ENCODE measurements at places on chromosomes 12 and 14.

DNA sequence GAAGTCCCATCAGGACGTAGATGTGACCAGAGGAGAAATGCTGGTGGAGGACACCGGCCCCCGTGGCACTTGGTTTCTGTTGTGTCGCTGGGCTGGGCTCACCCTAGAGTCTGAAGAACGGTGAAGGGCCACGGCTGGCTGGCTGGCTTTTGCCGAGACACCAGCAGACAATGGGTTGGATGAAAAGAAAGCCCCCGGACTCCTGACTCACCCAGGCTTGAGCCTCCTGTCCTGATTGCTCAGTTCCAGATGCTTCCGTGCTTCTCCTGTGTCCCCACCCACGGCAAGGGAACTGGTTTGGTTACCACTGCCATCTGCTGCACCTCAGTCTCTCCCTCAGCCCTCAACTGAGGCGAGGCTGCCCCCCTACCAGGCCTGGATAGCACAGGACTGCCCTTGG is 10.4 kb upstream of the ENDOU start:
- no peak for DNase-seq

- DNase-seq, result no peak
These were observed 430.0 kb upstream of the SOX5 start for GRCh38 chr12:24379433-24379832.

GRCh38 chr12:68139941-68140340 is 19.6 kb downstream of the IFNG start:
- no peak for DNase-seq

- peak; percentile 17 for DNase-seq
These were observed 67.2 kb upstream of the DIO2 start for GRCh38 chr14:80278293-80279023.

DNA sequence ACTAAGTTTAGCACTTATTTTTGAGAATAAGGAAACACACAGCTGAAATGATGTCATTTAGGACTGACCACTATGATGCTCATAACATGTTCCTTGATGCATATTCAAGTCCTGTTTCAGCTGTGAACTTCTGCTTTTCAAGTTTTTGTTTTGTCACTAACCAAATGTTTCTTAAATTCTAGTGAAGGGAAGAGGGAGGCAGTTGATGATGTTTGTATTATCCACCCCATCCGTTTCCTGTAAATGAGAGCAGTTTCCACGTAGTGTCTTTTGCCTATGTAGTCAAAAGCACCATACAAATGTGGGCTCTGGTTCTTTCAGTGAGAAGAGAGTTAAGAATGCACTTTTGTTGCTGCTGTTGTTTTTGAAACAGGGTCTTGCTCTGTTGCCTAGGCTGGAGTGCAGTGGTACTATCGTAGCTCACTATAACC is 491.8 kb downstream of the PCNX1 start:
- DNase-seq, result no peak

DNA sequence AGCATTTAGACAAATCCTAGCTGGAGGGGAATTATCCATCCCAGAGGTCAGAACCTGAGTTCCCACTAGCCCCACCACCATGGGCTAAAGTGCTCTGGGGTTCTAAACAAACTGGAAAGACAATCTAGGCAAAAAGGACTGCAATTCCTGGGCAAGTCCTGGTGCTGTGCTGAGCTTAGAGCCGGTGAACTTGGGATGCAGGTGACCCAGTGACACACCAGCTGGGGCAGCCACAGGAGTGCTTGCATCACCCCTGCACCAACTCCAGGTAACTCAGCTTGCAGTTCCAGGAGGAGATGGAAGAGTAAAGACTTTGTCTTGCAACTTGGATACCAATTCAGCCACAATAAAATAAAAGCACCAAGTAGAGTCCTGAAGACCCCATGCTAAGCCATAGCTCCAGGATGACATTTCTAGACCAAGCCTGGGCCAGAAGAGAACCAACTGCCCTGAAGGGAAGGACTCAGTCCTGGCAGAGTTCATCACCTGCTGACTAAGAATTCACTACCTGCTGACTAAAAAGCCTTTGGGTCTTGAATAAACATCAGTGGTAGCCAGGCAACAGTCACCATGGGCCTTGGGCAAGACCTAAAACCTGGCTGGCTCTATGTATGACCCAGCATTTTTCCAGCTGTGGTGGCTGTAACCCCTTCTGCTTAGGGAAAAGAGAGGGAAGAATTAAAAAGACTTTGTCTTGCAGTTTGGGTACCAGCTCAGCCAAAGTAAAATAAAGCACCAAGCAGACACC is 223.4 kb upstream of the DIO2 start:
- DNase-seq, result peak; percentile 15

- peak; percentile 70 for DNase-seq
These were observed 48.7 kb upstream of the CDKN3 start for GRCh38 chr14:54348001-54348611.

GRCh38 chr12:62670986-62671720 is 204.5 kb downstream of the MON2 start:
- no peak for DNase-seq

DNA sequence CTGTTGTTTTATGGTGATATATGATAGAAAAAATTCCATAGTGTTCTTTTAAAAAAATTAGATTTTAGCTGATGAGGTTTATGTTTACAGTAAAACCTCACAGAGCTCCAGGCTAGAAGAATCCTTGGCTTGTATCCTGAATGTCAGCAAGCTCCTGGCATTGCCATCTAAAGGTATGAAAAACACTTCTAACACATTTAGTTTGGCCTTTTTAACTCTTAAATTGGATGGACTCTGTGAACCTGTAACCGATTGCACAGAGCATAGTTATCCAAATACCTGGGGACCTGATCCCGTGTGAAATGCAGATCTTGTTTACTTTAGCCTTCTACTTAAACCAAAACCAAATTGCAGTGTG is 241.1 kb upstream of the DCN start:
- no peak for DNase-seq

DNA sequence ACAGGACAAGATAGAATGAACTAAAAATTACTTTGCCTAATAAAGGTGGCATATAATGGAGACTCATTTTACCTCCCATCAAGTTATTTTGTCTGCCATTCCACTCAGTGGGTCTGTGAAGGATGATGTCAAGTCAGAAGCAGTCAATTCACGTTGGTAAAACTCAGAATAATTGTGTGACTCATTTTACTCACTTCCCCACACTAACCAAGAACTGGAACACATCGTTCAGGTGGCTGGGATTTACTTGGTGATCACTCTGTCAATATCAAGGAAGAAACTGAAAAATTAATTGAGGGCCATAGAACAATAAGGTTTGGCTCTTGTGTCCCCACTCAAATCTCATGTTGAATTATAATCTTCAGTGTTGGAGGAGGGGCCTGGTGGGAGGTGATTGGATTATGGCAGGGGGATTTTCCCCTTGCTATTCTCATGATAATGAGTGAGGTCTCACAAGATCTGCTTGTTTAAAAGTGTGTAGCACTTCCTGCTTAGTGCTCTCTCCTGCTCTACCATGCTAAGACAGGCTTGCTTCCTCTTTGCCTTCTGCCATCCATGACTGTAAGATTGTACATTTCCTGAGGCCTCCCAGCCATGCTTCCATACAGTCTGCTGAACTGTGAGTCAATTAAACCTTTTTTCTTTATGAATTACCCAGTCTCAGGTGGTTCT is 35.7 kb upstream of the GTF2A1 start:
- no peak for DNase-seq

DNA sequence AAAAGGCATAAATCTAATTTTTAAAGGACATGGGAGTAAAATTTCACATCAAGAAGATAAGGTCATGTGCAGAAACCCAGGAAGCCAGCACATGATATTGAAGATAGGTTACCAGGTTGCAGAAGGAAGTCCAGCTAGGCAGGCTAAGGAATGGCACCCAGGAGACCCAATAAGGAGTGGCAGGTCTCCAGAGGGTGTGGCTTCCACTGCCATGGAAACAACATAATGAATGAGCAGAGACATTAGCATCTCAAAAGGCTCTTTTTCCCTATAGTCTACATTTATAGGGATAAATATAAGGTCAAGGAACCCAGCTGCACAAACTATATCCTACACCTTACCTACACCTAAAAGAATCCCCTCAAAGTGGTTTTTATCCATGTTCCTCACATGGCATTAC is 275.9 kb downstream of the RPS29 start:
- DNase-seq, result no peak

DNA sequence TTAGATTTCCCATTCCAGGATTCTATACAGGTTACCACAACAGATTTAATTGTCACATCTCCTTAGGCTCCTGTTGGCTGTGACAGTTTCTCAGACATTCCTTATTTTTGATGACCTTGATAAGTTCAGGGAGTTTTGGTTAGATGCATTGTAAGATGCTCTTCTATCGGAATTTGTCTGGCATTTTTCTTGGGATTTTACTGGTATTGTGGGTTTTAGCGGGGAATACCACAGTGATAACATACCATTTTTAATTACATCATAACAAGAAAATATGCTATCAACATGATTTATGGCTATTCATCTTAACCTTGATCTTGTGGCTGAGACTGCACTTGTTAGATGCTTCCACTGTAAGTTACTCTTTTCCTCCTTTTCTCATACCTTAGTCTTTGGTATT is 217.5 kb upstream of the PPFIA2 start:
- no peak for DNase-seq

DNA sequence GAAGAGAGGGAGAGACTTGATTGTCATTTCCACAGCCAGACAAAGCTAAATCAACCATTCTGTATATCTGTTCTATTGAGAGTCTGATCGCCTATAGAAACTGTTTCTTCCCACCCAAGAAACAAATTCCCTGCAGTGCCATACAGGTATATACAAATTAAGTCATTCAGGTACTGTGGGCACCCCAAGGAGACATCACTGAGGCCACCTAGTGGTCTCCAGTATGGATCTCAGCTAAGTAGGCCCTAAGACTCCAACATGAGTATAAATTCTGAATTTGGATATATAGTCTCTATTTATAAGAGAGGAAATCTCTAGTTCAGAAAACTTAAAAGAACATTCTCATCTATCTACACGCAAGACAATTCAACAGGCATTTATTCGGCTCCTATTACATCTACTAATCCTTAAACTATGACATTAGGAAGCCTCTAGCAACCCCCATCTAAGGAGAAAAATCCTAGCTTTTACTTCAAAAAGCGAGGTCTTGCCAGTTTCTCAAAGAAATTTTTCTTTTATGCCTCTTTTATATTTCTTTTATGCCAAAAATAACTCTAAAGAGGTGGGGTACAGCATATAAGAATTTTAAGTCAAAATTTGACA is 62.6 kb downstream of the DCAF5 start:
- DNase-seq, result peak; percentile 43

- DNase-seq, result no peak
These were observed 11.6 kb upstream of the SRSF9 start for GRCh38 chr12:120481022-120481767.

DNA sequence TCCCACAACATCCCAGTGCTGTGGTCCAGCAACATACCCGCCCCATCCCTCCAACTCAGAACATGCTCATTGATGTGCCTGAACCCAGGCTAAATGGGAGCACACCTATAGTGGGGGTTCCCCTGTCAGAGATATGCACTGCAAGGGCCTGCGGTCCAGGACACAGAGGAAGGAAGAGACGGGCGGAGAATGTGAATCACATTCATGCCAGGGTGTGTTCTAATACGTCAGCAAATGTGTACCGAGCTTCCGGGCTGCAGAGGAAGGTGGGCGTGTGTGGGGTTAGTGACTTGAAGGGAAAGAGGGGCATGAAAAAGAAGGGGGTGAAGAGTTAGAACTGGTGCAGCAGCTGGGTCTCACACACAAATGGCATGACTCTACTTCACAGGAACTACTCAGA is 83.7 kb downstream of the DPF3 start:
- no peak for DNase-seq

DNA sequence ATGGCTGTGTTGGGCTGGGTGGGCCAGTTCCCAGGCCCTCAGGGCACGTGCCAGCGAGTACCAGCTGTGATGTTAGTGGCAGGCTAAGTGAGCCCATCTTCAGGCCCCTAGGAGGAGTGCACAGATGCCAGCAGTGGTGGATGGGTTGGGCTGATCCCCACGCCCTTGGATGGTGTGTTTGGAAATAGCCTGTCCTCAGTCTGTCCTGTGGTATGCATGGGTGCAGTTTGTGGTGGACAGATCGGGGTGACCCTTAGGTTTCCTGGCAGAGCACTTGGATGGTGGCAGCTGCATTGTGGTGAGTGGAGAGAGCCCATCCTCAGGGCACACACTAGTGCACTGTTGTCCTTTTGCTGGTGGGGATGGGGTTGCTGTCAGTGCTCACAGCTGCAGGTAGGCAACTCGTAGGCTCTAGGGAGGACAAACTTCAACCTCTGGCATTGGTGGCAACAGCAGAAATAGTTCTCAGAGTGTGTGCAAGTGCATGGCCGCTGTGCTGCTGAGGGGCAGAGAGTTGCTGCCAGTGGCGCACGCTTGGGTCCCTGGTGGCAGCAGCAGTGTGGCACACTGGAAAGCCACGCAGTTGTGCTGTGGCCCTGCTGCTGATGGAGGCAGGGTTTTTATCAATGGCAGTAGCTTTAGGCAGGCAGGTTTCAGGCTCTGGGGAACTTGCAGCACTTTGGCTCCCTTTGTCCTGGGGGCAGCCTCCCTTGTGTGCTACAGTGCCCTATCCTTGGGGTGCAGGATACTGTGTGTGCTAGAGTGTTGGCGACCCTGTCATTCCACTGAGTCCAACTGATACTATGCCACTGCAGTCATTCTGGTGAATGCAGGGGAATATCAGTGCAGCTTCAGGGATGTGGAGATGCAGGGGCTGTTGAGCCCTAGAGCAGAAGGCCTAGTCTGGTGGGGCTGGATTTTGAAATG is 65.5 kb downstream of the FBXO33 start:
- no peak for DNase-seq

- DNase-seq, result no peak
These were observed 706 bp downstream of the PRMT5 start for GRCh38 chr14:22928237-22929103.

GRCh38 chr14:75566321-75566720 is 12.1 kb upstream of the FLVCR2 start:
- peak; percentile 29 for DNase-seq

GRCh38 chr12:2411616-2412304 is 359.0 kb downstream of the CACNA1C start:
- no peak for DNase-seq

GRCh38 chr12:22733756-22734155 is 108.8 kb downstream of the ETNK1 start:
- DNase-seq, result no peak

DNA sequence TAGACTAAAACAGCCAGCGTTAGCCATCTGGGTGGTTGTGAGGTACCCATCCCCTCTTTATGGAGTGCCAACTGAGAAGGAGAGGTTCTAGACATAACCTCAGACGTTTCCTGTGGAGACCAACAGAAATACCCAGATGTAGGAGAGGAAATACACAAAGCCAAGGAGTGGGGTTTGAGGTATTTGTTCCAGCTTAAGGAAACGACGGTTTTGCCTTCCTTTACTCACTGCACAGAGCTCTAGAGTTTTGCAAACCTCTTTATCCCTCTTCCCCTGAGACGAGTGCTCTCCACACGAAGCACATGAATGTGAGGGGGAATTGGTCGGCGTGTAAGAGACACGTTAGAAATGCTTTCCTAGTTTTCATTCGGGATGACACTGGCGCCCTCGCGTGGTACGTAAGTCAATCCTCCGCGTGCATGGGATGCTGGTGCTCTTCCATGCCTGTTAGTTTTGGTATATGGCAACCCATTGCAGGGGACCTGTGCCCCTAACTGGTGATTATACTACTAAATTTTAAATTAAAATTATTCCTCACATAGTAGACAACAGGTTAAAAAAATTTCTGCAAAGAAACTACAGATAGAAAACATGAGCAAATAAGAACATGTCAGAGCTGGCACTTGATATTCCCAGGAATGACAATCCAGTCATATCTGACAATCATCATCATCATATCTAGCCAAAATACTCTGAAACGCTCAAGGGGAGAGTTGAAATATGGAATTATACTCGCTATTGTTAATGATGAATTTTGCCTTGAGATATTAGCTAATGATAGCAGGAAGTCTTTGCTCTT is 121.7 kb downstream of the PPM1H start:
- DNase-seq, result peak; percentile 65
